ENCODE measurements at places on chromosomes 16 and 17.

- no peak for DNase-seq
Observed at GRCh38 chr17:21705021-21705601, 12.8 kb downstream of the KCNJ18 start.

DNA sequence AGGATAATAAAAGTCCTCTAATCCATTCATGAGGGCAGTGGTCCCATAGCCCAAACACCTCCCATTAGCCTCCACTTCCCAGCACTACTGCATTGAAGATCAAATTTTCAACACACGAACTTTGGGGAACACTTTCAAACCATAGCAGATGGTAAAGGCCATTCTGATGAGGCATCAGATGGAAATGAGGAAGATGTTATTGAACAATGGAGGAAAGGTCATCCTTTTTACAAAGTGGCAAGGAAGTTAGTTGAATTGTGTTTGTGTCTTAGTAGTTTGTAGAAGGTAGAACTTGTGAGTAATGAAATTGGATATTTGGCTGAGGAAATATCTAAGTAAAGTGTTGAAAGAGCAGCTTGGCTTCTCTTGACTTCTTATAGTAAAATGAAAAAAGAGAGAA is 93.3 kb upstream of the NLRP1 start:
- no peak for DNase-seq

DNA sequence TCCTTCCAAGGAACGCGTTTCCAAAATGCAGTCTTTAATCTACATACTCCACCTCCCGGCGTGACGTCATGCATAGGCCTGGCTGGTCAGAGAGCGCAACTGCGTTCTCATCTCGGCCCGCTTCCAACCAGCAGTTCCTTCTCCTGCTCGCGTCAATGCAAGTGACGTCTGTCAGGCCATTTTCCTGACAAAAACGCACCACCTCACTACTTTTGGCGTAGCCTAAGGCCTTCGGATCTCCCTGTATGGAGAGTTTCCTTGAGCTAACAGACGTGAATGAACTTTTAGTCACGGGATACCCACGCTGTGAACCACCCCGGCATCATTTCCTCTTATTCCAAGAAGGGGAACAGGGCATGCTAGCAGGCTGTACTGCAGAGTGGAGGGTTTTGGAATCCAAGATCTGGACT is 25.0 kb downstream of the TEX14 start:
- no peak for DNase-seq

DNA sequence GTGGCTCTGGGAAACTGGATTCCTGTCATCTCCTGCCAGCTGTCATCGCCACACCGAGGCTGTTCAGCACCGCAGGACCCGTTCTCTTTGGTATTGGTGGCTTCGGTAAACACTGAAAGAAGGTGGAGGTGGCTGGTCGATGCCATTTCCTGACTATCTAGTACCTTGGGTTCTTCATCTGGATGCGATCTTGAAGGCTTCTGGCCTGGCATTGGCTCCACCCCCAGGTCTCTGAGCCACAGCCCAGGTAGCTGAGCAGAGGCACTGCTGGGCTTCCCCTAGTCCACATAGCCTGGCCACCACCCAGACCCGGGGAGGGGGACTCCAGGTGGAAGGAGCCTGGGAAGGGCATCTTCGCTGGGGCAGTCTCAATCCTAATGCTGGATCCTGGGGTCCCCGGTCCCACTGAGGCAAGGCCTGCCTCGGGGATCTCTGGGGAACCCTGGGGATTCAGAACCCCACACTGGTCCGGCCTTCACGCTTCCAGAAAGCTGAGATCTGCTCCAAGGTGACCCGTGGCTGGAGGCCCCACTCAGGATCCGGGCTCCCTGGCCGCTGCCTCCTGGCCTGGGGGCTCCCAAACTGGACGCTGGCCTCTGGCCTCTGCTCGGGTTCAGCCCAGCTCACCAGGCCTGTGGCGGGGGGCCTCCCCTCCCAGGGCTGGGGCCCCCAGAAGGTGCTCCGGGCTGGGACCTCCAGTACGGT is 1.8 kb downstream of the C16orf54 start:
- DNase-seq = no peak

GRCh38 chr17:8007836-8008235 is 5.4 kb downstream of the GUCY2D start:
- no peak for DNase-seq

- no peak for DNase-seq
Observed at GRCh38 chr16:88200896-88201185, 181.9 kb upstream of the ZNF469 start.

DNA sequence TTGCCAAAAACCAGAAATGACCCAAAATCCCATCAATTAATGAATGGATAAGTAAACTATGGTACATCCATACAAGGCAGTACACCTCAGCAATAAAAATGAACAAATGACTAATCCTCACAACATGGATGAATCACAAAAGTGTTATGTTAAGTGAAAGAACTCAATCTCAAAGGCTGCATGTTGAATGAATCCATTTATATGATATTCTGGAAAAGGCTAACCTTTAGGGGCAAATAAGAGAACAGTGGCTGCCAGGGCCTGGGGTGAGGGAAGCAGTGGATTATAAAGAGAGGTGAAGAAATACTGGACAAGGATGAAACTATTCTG is 46.1 kb upstream of the MSI2 start:
- DNase-seq = peak; percentile 32

- no peak for DNase-seq
Observed at GRCh38 chr17:56038131-56038530, 115.1 kb upstream of the ANKFN1 start.

DNA sequence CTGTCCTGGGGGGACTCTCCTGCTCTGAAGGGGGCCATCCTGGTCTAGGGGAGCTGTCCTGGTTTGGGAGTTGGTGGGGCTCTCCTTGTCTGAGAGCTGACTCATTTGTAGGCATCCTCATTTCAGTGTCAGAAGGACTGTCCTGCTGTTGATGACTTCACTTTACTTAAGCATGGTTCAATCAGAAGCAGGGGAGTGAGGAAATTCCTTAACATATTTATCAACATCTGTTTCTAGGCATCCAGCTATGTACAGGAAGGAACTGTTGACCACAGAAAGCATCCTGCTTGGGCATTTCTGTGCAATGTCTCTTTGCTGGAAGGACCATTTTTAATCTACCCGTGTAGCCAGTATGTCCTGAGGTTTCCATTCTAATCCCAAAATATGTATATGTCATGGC is 502.7 kb upstream of the HSBP1 start:
- no peak for DNase-seq

DNA sequence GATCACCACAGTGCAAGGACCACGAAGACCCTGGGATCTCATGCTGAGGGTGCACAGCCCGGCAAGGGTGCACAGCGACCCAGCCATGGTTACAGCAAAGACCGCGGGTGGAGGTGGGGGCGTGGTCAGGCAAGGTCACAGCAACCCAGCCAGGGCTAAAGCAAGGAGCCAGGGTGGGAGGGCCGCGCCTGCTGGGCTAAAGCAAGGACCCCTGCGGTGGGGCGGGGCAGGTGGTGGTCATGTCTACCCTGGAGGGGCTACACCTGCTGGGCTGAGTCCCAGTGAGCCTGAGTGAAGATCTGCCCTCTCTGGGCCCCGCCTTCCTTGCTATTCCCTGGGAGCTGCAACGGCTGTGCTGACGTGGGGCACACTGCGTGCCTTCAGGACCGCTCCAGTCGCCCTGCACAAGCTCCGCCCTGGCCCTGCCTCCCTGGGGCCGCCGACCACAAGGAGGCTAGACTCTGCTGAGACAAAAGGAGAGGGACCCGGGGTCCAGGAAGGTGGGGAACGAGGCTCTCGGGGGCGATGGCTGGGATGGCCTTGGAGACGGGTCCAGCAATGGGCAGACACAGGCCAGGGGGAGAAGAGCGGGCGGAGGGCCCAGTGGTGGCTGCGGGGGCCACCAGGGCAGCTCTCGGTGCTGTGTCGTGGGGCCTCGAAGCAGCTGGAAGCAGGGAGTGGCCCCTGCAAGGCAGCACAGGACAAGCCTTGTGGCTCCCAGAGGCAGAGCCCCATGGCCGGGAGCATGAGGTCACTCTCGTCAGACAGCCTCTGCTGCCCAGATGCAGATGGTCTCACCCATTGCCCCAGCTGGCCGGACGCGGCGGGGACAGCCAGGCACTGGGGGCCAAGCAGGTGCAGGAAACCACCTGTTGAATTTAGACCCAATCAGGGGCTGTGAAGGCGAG is 52.8 kb downstream of the CBFA2T3 start:
- no peak for DNase-seq

DNA sequence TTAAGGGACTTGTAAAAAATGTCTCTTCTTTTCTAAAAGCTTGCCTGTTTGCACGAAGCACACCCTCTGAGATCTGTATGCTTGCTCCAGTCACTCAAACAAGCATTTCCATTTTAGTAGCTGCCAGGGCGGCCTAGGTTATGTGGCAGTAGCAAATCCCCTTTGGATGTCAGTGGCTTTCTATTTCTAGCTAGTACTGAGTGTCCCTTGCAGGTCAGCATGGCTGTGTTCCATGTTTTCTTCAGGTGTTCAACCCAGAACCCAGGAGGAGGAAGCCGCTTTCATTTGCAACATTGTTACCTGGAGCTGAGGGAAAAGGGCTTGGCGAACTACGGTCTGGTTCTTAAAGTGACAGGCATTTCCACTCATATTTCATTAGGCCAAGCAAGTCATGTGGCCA is 36.4 kb downstream of the FOXL1 start:
- DNase-seq = no peak

DNA sequence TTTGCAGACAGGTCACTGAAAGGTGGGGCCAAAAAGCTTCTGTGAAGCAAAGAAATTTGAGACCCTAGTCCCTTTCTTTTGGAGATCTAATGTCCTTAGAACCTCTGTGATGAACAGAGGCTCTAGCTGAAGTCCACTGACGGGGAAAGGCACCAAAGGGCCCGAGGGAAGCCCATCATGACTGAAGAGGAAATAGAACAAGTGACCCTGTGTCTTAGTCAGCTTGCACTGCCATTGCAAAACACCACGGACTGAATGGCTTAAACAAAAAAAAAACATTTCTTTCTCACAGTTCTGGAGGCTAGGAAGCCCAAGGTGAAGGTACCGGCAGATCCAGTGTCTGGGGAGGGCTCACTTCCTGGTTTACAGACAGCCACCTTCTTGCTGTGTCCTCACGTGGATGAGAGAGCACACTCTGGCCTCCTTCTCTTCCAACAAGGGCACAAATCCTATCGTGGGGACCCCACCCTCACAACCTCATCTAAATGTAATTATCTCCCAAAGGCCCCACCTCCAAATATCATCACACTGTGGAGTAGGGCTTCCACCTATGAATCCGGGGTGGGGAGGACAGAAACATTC is 24.3 kb upstream of the ASGR2 start:
- no peak for DNase-seq

DNA sequence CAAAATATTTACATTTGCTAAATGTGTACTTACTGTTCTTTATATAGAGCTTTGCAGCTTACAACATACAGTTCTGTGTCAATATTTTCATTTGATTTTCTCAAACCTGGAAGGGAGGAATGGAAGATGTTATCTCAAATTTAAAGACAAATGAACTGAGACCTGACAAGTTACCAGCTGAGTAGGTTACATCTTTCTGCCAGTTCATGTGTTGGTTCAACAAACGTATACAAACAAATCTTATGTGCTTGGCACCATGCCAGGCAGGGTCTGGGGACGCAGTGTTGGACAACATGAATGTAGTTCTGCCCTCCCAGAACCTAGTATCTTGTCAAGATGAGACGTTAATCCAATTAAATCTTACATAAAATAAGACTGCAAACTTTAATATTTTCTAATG is 507.5 kb upstream of the HSBP1 start:
- no peak for DNase-seq

GRCh38 chr16:46582313-46582712 is 38.9 kb downstream of the SHCBP1 start:
- no peak for DNase-seq

DNA sequence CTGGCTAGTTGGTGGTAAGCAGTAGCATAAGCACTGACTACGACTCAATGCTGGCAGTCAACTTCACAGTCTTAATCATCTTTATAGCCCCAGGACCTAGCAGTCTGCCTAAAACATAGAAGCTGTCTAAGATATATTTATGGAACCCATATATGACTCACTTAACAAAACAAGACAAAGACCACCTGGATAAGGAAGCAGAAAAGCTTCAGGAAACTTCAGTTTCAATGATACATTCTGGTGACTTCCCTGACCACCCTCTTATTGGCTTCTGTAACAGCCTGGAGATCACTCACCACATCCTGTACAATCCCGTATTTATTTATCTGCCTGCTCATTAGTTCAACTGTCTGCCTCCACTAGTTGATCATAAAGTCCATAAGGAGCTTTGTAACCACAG is 95.5 kb downstream of the PMP22 start:
- no peak for DNase-seq

DNA sequence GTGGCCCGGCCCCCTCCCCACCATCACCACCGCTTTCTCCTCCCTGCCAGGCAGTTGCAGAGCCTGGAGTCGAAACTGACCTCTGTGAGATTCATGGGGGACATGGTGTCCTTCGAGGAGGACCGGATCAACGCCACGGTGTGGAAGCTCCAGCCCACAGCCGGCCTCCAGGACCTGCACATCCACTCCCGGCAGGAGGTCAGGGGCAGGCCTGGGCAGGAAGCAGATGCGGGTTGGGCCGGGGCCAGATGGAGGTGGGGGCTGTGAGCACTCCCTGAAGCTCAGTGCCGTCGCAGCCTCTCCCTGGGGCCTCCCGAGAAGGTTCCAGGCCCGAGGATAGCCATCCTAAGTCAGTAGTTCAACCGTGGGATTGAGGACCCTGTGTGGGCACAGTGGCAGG is 14.2 kb upstream of the ADGRG3 start:
- DNase-seq = no peak

- DNase-seq = no peak
Observed at GRCh38 chr16:3035972-3036725, 595 bp downstream of the BICDL2 start.

DNA sequence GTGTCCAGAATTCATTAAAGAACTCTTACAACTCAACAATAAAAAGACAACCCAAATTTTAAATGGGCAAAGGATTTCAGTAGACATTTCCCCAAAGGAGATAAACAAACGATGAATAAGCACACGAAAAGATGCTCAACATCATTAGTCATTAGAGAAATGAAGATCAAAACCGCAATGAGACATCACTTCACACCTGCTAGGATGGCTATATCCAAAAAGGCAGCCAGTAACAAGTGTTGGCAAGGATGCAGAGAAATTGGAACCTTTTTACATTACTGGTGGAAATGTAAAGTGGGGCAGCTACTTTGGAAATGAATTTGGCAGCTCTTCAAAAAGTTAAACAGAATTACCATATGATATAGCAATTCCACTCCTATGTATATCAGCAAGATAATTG is 42.0 kb downstream of the PITPNM3 start:
- DNase-seq = no peak

- DNase-seq = peak; percentile 69
Observed at GRCh38 chr17:17533901-17534441, 37.8 kb upstream of the RASD1 start.

- DNase-seq = no peak
Observed at GRCh38 chr17:10032118-10032852, 127.2 kb upstream of the RCVRN start.

DNA sequence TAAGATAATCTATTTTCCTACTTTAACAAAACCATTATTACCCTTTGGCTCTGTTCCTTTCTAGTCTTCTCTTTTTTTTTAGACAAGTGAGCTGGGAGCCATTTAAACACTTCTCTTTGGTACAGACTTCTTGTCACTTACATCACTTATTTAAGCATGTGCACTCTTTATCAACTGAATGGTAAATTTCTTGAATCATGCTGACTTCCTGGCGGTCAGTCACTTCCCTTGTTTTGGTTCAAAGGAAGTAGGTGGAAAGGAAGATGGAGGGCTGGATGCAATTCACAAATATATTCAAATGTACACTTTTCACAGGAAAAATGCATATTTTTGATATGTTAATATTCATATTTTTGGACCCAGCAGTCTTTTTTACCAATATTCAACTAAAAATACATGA is 97.1 kb downstream of the ITFG1 start:
- DNase-seq = no peak

- peak; percentile 62 for DNase-seq
Observed at GRCh38 chr16:30092373-30093010, 768 bp upstream of the TBX6 start.

- no peak for DNase-seq
Observed at GRCh38 chr16:3501783-3502400, 1.1 kb downstream of the CLUAP1 start.
